ENCODE measurements at places on chromosomes 4 and X. TPM values are rescaled to one million over a fixed set of nuclear protein-coding genes. Genes with fewer than 3 reads are reported as not detected.
A peak's percentile ranks its signal among the peaks of the same experiment; 100 is the strongest.

GRCh38 chr4:186067757-186068385 is 1.1 kb upstream of the TLR3 start:
- H3K4me3 ChIP-seq = no peak overlapping the region
- DNase-seq = peak; percentile 51
- H3K27me3 ChIP-seq = peaks cover 5% of the 10 kb centered on the region
- peaks cover 15% of the 10 kb centered on the region for H3K4me1 ChIP-seq
- H3K36me3 ChIP-seq = no peaks in the 10 kb centered on the region

DNA sequence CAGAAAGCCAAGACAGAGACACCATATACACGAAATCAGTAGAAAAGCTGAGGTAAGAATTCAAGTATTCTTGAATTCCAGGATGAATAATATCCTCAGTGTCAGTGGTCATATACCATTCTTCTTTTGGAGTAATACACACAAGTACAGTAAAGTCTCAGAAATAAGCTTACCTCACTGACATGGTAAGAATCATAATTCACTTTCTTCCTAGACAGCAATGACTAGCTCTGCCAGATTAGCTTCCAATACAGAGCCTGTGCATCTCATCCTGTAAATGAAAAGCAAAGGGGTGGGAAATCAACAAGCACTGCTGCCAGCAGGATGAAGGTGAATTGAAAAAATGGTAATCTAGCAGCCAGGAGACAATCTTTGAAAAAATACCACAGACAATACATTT is 31.2 kb upstream of the VSIG4 start:
- peaks cover 26% of the 10 kb centered on the region for H3K4me1 ChIP-seq
- no peaks in the 10 kb centered on the region for H3K27me3 ChIP-seq
- H3K36me3 ChIP-seq = peaks cover 6% of the 10 kb centered on the region

The FAM114A1 gene
- total RNA-seq = 0.18 TPM

DNA sequence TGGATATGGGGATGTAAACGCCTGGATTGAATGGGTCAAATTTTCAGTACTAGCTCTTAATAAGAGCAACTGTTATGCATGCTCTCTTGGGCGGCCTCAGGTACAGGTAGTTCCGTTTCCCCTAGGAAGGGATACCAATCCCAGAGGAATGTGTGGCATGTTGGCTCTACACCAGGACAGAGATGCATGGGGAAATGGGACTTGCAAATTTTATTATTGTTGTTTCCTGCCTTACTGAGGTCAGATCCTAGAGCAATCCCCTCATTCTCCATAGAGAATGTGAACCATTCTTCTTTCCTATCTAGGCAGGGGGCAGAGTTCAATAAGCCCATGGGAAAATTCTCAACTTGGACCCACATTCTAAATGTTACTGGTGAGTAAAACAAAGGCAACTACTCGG is 361.8 kb upstream of the FGF16 start:
- H3K36me3 ChIP-seq = no peaks in the 10 kb centered on the region
- no peaks in the 10 kb centered on the region for H3K27me3 ChIP-seq
- no peaks in the 10 kb centered on the region for H3K4me1 ChIP-seq
- DNase-seq = no peak
- H3K27ac ChIP-seq = no peak overlapping the region

DNA sequence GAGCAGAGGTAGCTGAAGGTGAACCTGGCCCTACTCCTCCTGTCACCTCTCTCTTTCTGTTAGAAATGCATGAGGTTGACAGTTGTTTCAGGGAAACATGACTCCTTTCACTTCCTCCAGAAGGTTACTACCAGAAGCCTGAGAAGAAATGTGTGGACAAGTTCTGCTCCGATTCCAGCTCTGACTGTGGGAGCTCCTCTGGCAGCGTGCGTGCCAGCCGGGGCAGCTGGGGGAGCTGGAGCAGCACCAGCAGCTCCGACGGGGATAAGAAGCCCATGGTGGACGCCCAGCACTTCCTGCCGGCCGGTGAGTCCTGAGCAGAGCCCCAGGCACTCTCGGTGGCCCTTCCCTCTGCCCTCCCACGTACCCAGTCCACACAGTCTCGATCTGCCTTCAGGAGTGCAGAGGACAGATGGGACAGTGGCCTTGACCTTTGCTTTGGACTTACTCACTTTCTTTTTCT is 61.3 kb upstream of the TLR2 start:
- H3K36me3 ChIP-seq = peaks cover 65% of the 10 kb centered on the region
- no peak for DNase-seq
- H3K4me3 ChIP-seq = no peak overlapping the region
- peaks cover 9% of the 10 kb centered on the region for H3K4me1 ChIP-seq
- no peaks in the 10 kb centered on the region for H3K27me3 ChIP-seq

The EREG gene
- not detected for total RNA-seq

The USP17L17 gene
- not detected for total RNA-seq

The S100P gene
- 165 TPM for total RNA-seq

The GIMD1 gene
- total RNA-seq = not detected

The GNPDA2 gene
- total RNA-seq = 11.1 TPM

The GPRASP1 gene
- 1.6 TPM for total RNA-seq

DNA sequence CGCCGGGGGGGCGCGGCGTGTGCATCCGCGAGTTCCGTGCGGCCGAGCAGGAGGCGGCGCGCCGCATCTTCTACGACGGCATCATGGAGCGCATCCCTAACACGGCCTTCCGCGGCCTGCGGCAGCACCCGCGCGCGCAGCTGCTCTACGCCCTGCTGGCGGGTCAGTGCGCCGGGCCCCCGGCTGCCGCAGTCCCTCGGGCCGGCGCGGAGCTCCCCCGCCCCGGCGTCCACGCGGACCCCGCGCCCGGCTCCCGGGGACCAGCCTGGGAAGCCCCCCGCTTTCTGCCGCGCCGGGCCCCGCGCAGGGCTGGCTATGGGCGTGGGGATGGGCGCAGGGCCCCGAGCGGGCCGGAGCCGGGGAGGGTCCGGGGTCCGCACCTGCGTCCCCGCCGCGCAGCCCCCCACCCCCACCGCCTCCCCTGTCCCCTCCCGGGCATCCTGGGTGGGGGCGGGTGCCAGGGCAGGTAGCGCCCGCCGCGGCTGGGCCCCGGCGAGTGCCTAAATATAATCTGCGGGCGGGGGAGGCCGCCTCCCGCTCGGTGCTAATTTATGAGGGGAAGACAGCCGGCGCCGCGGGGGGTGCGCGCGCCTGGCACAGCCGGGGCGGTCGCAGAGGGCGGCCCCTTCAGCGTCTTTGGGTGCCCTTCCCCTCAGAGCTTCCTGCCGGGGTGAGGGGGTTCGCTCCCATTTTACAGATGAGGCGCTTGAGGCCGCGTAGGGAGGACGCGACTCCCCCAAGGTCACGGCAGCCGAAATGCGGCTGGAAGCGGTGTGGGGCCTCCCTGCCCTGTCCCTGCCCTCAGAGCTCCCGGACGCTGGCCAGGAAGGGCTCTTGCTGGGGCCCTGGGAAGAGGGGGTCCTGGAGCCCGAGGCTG is 837 bp downstream of the NAT8L start:
- H3K4me1 ChIP-seq = peaks cover 5% of the 10 kb centered on the region
- DNase-seq = no peak
- H3K36me3 ChIP-seq = no peaks in the 10 kb centered on the region
- H3K27ac ChIP-seq = no peak overlapping the region
- H3K4me3 ChIP-seq = no peak overlapping the region
- peaks cover 28% of the 10 kb centered on the region for H3K27me3 ChIP-seq

- H3K36me3 ChIP-seq = no peaks in the 10 kb centered on the region
- H3K4me3 ChIP-seq = no peak overlapping the region
- no peaks in the 10 kb centered on the region for H3K27me3 ChIP-seq
- no peak for DNase-seq
- no peak overlapping the region for H3K27ac ChIP-seq
These were observed 113.7 kb upstream of the ACTRT1 start for GRCh38 chrX:128165884-128166408.

DNA sequence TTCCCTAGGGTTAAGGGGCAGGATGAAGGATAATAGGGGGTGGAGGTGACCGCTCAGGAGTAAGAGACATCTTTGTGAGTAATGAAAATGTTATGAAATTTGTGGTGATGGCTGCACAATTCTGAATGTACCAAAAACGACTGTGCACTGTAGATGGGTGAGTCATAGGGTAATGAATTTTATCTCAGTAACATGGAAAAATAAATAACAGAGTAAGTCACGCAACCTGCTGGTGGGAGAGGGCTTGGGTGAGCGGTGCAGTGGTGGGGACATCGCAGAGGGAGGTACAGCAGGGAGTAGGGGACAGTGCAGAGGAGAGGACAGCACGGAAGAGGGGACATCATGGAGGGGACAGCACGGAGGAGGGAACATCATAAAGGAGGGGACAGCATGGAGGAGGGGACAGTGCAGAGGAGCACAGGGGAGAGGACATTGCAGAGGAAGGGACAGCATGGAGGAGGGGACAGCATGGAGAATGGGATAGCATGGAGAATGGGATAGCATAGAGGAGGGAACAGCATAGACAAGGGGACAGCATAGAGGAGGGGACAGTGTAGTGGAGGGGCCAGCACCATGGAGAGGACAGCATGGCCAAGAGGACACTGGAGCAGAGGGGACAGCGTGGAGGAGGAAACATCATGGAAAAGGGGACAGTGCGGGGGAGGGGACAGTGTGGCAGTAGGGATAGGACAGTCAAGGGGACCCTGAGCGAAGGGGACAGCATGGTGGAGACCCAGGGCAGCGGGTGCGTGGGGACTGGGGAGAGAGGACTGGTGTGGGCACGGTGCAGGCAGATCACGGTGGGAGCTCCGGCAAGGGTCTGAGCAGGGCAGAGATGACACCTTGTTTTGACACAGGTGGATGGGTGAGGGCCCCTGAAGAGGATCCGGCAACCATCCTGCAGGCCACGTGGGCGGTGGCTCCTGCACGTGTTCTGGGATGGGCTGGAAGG is 68.5 kb upstream of the MXD4 start:
- H3K36me3 ChIP-seq = peaks cover 33% of the 10 kb centered on the region
- DNase-seq = no peak
- H3K27me3 ChIP-seq = no peaks in the 10 kb centered on the region
- H3K27ac ChIP-seq = no peak overlapping the region
- H3K4me1 ChIP-seq = no peaks in the 10 kb centered on the region

DNA sequence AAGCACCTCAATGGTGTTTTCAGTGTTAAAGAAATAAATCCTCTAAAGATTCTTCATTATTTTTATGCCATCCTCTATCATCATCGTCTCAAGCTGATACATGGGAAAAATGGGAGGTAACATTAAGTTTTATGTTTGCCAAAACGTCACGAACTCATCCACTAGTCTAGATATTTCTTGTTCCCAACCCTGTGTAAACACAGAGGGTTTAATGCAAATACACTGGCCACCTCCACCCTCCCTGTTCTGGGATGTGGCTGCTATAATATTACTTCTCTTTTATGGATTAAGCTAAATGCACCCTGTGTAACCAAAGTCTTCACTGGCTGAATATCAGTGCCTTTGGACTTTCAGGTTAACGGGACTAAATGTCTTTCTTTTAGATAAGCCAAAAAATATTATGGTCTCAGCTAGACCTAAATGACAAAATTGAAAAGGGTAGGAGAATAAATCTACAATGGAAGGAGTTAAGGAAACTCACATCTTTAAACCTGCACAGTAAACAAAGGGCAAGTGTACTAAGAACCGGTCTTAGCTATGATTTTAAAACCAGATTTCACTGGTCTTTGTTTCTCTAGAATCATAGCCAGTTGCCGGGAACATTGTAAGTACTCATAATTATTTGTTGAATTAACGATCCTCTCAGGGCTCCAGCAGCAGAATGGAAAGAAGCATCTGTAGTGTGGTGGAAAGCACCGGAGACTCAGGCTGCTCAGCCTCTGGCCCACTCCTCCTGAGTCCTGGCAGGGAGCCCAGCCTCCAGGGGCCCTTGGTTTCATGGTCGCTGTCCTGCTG is 103.5 kb upstream of the NOCT start:
- no peaks in the 10 kb centered on the region for H3K4me1 ChIP-seq
- H3K36me3 ChIP-seq = no peaks in the 10 kb centered on the region
- no peak for DNase-seq
- H3K27me3 ChIP-seq = no peaks in the 10 kb centered on the region

DNA sequence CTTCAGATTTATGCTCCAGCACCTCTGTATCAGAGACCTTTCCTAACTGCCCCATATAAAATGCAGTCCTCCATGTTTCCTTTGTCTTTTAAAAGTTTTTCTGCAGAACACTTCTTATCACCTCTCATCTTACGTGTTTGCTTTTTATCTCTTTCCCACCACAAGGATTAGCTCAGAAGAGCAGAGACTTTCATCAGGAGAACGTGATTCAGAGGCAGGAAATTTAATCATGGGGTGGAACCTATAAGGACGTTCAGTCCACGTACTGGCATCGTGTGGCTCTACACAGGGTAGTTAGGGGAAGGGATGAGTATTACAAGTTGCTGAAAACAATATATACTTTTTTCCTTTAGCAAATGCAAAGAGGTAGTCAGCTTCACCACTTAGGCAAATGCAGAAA is 98.7 kb downstream of the SORBS2 start:
- no peak overlapping the region for H3K27ac ChIP-seq
- no peaks in the 10 kb centered on the region for H3K36me3 ChIP-seq
- no peaks in the 10 kb centered on the region for H3K4me1 ChIP-seq
- DNase-seq = no peak
- no peaks in the 10 kb centered on the region for H3K27me3 ChIP-seq

The CDX4 gene
- not detected for total RNA-seq

The RAB9B gene
- 0.45 TPM for total RNA-seq

The F8 gene
- total RNA-seq = 10.2 TPM

DNA sequence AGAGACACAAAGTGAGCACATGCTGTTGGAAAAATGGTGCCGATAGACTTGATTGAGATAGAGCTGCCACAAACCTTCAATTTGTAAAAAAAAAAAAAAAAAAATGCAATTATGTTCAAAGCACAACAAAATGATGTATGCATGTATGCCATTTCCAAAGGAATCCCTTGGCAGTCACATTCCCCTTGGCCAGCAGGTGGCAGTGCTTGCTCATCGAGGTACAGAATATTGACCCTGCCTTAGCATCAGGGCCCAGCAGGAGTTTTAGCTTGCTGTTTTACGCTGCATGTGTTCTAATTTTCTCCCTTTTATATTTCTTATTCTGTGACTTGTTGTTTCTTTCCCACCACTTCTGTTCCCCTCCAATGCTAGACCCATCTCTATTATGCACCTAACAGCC is 34.5 kb upstream of the CYBB start:
- no peaks in the 10 kb centered on the region for H3K36me3 ChIP-seq
- peaks cover 17% of the 10 kb centered on the region for H3K4me1 ChIP-seq
- peak overlapping the region; percentile 42 for H3K27ac ChIP-seq
- H3K4me3 ChIP-seq = no peak overlapping the region

DNA sequence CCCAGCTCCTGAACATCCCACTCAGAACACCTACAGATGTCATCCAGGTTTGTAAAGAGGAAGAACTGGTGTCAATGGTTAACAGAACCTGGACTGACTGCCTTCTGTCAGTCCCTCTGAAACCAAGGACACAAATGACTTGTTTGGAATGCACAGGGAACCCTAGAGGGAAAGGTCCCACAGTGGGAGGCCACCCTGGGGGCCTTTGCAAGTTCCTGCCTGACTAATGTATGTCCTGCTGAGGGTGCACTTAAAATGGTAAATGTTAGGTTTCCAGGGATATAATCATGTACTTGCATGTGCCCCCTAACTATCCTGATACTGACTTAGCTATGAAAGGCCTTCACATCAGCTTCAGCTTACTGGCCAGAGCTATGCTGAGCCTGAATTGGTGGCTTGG is 15.0 kb upstream of the XAGE2 start:
- no peak for DNase-seq
- H3K36me3 ChIP-seq = no peaks in the 10 kb centered on the region
- H3K4me3 ChIP-seq = no peak overlapping the region
- H3K27ac ChIP-seq = no peak overlapping the region
- no peaks in the 10 kb centered on the region for H3K4me1 ChIP-seq

- no peak overlapping the region for H3K4me3 ChIP-seq
- H3K36me3 ChIP-seq = no peaks in the 10 kb centered on the region
- peaks cover 2% of the 10 kb centered on the region for H3K27me3 ChIP-seq
- H3K4me1 ChIP-seq = no peaks in the 10 kb centered on the region
- no peak for DNase-seq
These were observed 204.5 kb downstream of the ZNF674 start for GRCh38 chrX:46340696-46341095.

Data from activated CD4-positive, alpha-beta memory T cell treated with anti-CD3 and anti-CD28 coated beads, Interleukin-2, amount 10 ng/mL, durations not matched to agents 7 days and 5 days (primary cell).